ENCODE measurements at places on chromosomes 12 and 14. TPM values are rescaled to one million over a fixed set of nuclear protein-coding genes. Genes with fewer than 3 reads are reported as not detected.

DNA sequence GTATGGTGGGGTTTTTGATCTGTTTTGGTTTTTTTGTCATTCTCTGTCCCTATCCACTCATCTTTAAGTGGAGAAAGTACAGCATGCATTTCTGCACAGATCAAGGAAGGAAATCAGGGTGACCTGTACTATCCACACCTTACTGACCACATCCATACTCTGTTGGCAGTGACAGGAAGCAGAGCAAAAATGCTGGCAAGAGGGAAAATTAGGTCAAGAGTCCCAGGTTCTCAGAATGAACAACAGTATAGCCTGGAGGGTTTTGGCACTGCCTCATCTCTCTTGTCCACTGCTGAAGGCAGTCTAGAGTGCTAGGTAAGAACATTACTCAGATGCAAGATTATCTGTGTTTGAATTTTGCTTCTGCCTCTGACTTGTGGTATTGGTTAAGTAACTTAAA is 70.7 kb downstream of the TAOK3 start:
- H3K27me3 ChIP-seq, result no peaks in the 10 kb centered on the region
- no peak overlapping the region for H3K27ac ChIP-seq
- no peaks in the 10 kb centered on the region for H3K36me3 ChIP-seq

Gene MYH6
- 0.13 TPM for total RNA-seq

Gene TPPP2
- total RNA-seq, result not detected

Gene LRRC43
- 0.53 TPM for total RNA-seq

Gene PCED1B
- 3.3 TPM for total RNA-seq

Gene NRIP2
- total RNA-seq, result 0.15 TPM

Measured in H9 (cell line).